ENCODE measurements at places on chromosomes 12 and 14.

DNA sequence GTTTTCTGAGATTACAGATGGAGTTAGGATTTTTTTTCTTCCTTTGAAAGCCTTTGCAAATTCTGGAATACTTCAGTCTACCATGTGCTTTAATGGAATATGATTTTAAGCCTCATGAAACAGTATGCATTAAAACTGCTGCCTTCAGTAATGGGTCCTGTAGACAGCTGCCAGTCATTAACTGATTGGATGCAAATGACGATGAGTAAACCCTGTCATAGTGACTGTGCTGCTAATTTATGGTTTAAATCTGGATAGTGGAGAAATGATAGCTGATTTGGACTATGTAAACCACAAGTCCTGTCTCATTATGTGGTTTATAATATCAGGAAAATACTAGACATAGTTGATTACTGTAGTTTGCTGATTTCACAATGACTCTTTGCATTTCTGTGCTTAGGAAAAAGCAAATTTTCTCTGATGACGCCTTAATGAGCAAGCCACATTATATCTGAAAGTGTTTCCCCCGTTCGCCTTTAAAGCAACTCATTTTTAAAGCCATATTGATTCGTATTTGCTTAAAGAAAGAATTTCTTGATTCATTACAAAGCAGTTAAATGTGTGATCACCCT lies 217.6 kb downstream of the TMTC2 start:
- DNase-seq: no peak

GRCh38 chr14:60111732-60112131 lies 20.0 kb downstream of the PCNX4 start:
- no peak for DNase-seq

DNA sequence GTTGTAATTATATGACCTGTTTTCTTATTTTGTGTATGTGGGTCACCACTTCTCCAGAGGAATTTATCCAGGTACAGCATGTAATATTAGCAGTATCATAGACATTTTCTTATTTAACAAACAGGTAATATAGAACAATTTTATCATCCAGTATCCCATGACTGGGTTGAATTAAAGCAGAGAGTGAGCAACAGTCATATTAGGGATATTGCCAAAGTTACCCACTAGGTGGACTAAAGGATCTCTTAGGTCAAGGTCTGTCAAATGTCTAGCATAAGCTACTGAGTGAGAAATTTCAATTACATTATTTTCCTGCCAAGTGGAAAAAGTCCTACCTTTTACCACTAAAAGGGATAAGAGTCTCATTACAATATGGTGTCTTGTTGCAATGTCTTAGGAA lies 62.1 kb upstream of the TRIM9 start:
- no peak for DNase-seq

- DNase-seq: no peak
These were observed 100.3 kb upstream of the FAR2 start for GRCh38 chr12:29048787-29049186.

- DNase-seq: no peak
These were observed 132.6 kb upstream of the MAP1LC3B2 start for GRCh38 chr12:116426391-116427136.

DNA sequence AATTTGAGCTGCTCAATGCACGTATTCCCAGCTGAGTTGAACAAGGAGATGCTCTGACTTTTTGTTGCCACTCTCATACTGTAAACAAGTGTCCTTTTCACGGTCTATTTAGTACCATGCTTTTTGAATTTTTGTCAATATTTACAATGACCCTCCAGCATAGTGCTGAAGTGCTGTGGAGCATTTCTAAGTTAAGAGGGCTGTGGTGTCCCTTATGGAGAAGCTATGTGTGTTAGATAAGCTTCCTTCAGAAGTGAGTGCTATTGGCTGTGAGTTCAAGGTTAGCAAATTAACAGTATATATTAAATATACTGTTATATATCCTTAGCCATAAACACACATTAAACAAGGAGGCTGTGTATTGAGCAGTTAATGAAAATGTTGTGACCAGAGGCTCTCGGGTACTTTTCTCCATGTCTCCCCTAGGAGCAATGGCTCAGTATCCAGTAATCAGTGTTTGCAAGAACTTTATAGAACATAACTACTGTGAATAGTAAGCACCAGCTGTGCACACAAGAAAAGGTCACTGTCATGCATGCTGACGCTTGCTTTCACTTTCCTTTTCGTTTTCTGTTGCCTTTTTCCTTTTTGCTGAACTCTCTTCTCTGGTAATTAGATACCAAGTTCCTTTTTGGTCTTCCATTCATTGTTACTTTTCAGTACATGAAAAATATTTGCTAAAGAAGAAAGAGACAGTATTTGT lies 187.2 kb upstream of the NEDD1 start:
- peak; percentile 36 for DNase-seq

DNA sequence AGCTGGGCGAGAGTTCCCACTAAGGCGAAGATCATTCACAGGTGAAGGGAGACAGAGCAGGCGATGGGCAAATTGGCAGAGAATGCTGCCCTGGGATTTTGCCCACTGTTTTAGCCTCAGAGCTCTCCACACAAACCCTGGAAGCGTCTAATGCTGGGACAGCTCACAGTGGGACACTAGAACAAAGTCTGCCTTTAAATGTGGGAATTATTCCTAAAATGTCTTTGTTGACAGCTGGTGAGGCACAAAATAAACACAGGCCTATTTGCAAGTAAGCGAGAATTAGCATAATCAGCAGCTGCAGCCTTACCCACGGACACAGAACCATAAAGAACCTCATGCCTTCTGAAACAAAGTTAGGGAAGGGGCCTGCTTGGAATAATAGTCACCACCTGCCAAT lies 824.5 kb downstream of the AACS start:
- no peak for DNase-seq

DNA sequence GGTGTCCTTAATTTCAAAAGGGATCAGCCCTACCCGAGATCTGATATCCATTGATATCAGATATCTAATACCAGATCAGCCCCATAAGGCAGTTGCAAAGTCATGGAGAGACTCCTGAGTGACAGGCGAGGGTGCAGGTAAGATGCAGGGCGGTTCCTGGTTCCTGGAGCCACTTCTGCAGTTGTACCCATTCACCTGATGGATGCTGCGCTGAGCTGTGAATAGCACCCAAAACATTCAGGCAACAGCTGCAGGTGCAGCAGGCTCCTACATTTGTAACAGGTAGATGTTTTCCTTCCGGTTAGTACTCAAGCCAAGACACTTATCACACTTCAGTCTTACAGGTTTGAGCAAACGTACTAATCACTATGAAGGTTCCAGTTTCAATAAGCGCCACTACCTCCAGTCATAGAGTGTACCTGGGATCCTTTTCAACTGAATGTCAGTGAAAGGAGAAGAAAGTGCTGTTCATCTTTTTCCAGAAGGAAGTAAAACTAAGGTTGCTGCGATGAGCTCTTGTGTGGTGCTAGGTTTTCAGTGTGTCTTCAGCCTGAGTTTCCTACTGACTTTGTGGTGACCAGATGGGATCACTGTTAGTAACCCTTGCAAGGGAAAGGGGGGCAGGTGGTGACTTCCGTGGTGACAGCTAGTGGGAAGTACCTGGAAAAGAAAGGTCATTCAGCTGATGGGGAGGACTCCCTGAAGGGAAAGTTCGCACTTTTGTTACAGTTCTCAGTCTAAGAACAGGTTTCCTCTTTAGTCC lies 1.9 kb downstream of the ATP6V0A2 start:
- DNase-seq: no peak

DNA sequence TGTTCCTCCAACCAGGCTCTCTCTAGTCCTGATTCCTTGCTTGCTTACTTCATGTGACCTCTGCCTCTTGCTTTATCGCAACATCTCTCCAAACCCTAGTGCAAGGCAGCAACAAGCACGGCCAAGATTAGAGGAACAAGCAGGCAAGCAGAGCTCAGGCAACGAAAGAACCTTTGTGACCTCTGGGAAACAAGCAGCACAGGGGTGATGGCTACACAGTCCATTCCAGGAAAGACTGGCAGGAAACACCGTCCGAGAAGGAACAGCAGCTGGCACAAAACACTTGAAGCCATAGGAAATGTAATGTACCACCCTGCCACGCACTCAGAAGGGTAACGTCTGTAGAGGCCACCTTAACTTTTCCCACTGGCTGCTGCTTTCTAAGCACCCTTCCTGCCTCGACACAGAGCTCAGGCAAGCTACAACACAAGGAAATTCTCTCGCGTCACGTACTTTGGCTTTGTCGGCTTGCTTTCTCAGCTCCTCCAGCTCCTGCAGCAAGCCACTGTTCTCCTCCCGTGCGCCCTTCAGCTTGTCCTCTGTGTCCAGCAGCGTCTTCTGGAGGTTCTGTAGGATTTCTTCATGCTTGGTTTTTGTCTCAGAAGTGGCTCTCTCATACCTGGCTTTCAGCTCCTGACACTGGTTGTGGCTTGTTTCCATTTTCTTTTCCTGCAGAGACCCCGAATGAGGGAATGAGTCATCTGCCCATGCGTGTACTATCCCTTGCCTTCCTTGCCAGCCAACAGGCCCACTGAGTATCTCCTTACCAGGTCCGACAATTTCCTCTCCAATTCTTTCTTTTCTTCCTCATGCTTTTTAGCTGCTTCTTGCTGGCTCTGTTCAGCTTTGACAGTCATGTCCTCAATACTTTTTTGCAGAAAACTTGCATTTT lies 61.4 kb upstream of the VPS33A start:
- DNase-seq: no peak

DNA sequence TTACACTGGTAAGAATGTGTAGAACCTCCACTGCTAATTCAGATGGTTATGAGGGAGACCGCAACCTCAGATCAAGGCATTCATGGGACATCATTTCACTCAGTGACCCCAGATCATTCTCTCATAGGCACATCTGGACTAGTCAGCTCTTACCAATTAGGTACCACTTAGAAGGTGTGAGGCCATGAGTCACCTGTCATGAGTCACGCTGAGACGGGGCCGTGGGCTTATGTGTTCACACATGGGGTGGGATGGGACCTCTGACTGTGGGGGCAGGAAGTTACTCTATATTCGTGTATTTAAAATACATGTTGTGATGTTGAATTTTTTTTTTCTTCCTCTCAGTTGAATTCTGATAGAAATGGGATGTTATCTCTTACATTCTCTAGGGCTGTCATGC lies 55.9 kb downstream of the CCDC92 start:
- DNase-seq: no peak

GRCh38 chr12:1670358-1671268 lies 20.3 kb upstream of the ADIPOR2 start:
- DNase-seq: no peak
